Psoas muscle (tissue), 8 donors: ENCODE measurements at places on chromosomes 1 and 21. TPM values are rescaled to one million over a fixed set of nuclear protein-coding genes. Genes with fewer than 3 reads are reported as not detected.

DNA sequence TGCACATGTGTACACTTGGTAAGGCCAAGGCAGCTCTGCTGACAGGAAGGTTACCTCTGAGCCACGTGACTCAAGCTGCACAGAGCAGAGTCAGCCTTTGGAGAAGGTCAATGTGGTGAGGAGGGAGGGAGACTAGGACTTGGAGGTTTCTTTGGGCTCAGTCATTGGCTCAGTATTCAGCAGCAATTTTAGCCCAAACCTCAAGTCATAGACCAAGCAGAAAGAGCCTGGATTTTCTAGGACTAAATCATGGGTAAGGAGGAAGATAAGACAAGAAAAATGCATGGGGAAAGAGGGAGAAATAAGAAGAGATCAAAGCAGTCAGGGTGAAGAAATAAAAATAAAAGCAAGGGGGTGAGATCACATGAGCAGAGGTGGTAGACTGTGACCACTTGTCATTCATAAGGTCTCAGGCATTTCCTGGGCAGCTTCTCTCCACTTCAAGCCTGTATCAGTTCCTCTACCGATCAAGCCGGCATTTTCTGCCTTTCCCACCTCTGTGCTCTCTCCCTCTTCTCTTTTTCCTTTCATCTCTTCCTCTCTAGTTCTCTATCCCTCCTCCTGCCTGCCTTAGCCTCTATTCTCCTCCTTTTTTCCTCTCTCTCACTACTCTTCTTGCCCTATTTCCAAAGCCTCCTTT, 51.7 kb upstream of the DUSP10 start:
- no peak for DNase-seq

DNA sequence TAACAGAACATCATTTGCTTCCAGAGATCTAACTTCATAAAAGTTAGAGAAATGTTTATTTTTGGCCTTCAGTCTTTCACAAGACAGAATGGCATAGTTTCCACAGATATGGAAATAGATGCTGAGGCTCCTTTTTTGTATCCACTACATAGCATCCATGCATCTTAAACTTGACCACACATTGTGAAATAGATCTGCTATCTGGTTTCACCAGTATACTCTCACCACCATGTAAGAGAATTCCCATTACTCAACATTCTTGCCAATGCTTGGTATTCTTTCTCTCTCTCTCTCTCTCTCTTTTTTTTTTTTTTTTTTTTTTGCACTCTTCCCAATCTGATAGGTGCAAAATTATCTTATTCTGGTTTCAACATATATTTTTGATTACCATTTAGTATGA, 52.1 kb upstream of the PRMT6 start:
- no peak for DNase-seq

DNA sequence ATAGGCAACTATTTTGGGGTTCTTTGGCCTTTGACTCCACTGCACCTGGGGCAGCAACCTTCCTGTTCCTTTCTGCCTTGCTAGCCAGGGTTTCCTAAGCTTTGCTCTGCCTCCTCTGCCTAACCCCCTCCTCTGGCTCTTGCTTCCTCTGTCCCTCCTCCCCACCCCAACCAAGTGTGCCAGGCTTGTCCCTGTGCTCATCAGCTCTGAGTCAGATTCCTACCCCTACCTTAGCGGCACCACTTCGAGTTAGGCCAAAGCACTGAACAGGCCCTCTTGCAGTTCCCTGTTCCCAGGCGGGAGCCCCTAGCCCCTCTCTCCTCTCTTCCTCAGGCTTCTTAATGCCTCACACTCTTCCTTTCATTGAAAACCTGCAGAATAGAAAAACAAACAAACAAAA, 74.8 kb upstream of the HAO2 start:
- no peak for DNase-seq

- DNase-seq: no peak
Measured at GRCh38 chr21:38818325-38818723, 12.6 kb downstream of the ETS2 start.

DNA sequence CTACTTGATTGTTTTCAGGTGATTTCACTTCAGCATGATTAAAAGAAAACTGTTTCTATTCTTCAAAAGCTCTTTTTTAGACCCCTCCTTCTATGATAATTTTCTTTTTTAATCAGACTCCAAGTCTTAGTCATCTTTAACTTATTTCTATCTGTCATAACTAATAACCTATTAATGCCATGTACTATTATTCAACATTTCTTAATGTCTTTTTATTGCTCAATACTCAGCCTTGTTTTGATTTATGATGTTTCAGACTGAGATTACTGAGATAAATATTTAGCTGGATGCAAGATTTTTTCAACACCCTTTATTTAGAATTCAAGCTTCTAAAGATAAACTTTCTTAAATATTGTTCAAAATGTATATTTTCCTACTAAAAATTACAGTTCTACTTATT, 53.6 kb downstream of the ATP6V1G3 start:
- DNase-seq: no peak

DNA sequence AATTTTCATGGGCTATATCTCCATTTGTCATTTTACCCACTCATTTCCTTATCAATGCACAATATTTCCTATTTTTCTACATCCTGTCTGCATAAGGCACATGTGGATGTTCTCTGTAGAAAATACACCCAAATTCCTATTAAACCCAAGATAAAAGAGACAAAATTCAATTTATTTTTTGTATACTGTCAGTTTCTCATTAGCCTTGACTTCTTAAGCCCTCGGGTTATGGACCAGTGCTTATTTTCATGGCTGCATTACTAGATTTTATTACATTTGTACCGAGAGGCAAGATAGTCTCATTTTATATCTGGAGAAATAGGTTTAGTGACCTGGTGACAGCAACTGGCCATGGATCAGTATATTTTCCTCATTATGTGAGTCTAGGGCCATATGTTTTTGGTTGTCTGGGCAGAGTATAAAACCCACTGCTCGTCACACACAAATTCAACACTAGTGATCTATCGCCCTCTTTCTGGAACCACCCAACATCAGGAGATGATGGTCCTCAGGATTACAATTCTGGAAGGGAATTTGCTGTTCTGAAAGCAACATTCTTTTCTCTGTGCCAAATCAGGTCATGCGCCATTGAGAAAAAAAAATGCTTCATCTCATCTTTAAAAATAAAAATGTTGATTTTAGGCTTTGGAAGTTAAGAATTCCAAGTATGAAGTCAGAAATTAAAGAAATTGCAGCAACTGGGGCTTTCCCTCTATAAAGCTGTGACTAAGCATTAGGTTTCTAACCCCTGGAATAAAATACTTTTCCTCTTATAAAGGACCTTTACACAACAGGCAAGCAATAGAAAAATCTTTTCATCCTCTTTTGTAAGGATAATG, 81.4 kb downstream of the ASTN1 start:
- DNase-seq: no peak

PANK4 gene
- total RNA-seq: 29.5 TPM

PTGFR gene
- total RNA-seq: 1.1 TPM

- DNase-seq: no peak
Measured at GRCh38 chr1:11946647-11947046, 12.1 kb downstream of the PLOD1 start.

RBP7 gene
- 0.89 TPM for total RNA-seq

GRCh38 chr1:2523191-2523890, 3.1 kb downstream of the PANK4 start:
- no peak for DNase-seq

DNA sequence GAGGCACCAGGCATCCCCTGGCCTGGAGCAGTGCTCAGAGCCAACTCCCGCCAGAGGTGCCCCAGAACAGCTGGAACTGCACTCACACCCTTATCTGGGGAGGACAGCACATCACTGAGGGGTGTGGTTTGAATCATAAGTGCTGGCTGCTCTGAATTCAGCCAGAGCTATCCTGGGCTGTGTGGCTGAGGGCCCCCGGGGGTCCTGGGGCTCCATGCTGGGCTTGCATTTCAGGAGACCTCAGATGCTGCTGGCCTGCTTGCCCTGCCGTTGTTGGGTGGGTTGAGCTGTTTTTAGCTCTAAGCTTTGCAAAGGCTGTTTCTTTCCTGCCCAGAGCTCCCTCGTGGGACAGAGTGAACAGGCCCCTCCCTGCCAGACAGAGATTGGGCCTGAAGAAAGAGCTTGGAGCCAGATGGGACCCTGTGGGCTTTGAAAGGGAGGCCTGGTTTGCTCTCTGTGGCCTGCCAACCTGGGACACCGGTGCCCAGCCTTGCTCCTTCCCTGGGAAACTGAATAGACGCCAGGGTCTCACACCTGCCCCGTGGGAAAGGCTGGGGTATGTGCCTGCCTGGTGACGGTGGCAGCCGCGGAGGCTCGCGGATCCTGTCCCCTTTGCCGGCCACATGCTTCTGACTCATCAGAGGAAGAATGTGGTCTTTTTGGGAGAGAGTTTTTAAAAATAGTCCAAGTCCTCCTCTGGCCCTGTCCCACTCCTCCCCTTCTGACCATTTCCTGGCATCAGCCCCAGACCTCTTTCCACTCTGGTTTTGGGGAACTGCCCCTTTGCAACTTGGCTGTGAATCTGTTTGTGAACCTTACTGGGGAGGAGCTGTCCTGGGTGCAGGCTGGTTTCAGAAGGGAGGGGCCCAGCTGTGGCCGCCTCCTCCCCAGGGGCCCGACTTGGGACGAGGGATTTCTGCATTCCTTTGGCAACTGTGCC, 30.0 kb downstream of the ARHGEF10L start:
- peak; percentile 82 for DNase-seq

DNA sequence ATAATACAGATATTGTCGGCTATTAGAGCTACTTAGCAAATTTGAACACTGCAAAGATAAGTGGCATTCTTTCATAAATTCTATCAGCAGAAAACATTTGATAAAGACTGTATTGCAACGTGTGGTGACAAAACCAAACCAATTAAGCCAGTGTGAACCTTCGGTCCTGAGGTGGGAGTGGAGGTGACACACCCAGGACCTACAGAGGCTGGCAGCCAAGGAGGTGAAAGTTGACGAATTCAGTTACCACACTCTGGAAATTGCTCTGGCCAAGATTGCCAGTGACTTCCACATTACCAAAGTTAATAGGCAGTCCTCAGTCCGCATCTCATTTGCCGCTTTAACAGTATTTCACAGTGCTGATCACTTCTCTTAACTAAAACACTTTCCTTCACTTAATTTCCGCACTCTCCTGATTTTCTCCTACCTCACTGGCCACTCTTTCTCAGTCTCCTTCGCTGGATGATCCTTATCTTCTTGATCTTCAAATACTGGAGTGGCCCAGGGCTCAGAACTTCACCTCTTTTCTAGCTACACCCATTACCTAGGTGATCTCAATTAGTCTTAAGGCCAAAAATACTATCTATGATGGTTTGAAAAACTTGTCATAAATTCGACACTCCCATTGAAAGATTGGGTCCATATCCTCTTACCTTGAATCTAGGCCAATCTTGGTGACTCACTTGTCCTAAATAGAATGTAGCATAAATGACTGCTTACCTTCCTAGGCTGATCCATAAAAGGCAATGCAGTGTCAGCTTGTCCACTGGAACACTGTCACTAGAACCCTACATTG, 5.1 kb upstream of the CDC42BPA start:
- DNase-seq: no peak

IQCC gene
- total RNA-seq: 0.30 TPM

DMRTA2 gene
- total RNA-seq: not detected

- no peak for DNase-seq
Measured at GRCh38 chr1:206911064-206911663, 10.6 kb downstream of the FCMR start.

GRCh38 chr1:223298701-223299100, 65.3 kb downstream of the SUSD4 start:
- no peak for DNase-seq

DNA sequence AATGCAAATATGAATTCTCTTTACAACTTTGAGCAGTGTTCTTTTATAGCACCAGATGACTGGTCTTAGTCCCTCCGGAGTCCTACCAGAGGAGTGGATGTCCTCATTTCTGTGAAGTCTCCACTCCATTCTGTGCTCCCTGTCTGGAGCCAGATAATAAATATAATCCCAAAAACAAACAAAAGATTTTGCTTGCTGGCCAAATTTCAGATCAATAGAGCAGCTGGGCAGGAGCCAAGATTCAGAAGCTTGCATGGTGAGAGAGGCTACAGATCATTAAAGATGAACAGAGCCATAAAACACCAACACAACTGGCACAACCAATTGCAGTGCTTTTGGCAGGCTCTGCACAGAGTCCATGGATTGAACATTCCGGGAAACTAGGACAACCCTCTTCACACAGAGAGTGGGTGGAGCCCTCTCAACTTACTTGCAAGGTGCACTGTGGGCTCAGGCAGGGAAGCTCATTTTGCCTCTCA, 231.5 kb upstream of the SNX7 start:
- DNase-seq: no peak

CFHR2 gene
- total RNA-seq: not detected

CD247 gene
- total RNA-seq: 0.65 TPM

GRCh38 chr1:41365772-41366454, 4.7 kb downstream of the FOXO6 start:
- DNase-seq: no peak

DNA sequence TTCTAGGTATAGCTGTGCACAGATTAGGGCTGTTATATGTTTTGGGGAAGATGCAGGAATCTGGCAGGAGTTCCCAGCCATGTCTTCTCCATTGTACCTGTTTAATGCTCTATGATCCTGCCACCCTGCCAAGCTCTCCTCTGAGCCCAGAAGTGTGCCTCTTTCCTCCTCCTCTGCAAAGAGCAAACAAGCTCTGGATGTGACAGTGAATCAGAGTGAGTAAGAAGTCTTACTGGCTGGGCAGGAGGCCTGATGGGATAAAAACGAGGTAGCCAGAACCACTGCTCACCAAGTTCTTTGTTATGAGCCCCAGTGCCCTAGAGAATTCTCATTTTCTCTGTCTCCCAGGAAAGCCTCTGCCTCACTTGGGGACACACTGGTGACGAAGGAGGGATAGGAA, 69.0 kb downstream of the BRINP2 start:
- no peak for DNase-seq

GRCh38 chr1:113320272-113320671, 70.0 kb upstream of the MAGI3 start:
- DNase-seq: no peak

DNA sequence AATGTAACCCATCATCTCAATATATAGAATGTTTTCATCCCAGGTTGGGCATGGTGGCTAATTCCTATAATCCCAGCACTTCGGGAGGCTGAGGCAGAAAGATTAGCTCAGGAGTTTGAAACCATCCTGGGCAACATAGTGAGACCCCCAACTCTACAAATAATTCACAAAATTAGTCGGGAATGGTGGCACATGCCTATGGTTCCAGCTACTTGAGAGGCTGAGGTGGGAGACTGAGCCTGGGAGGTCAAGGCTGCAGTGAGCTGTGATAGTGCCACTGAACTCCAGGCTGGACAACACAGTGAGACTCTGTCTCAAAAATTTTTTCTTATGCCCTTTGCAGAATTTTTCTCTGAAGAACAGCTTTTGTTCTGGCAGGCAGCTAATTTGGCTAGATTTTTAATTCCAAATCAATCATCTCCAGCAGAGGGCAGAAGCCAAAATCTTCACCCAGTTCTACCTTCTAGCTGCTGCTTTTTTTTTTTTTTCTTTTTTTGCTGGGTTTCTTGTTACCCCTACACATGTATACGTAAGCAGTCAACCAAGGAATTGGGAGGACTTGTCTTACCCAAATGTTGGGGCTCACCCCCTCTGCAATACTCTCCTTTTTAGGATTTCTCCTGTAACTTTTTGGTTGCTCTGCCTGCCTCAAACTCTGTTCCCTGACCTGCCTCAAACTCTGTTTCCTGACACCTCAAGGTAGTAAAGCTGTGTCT, 2.7 kb upstream of the RAD54L start:
- DNase-seq: no peak

ATP1A4 gene
- total RNA-seq: 0.50 TPM
